COR-L47 (cell line): ENCODE measurements at places on chromosomes 6 and 20.

DNA sequence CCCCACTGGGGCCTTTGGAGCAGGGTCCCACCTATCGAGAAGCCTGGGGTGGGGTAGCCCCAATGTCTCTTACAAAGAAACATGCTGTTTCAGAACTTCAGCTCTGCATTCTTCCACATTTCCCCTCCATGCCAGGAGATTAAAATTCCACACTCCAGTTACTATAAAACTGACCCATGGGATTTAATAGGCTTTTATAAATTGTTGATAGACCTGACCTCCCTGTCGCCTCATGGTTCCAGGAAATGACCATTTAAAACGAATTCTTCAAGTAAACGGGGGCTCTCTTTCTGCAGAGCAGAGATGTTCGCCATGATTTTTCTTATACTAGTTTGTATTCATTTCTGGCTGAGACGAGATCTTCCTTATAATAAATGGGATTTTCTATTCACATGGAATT, 19.3 kb downstream of the RIN2 start:
- no peak for DNase-seq

DNA sequence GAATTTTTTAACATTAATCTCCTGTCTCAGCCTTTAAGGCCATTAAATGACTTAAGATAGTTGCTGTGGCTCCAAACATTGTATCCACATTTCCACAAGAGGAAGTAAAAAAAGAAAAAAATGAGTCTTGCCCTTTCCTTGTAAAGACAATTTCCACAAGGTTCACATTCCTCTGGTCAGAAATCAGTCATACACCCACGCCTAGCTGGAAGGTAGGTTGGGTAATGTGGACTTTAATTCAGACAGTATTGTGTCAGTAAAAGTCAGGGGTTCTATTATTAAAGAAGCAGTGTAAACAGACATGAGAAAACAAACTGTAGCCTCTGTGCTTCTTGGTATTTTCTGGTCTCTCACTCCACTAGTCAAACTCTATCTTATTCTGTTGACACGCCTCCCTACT, 682.0 kb downstream of the GRIK2 start:
- no peak for DNase-seq

- no peak for DNase-seq
Measured at GRCh38 chr6:120960761-120961160, 373.5 kb downstream of the TBC1D32 start.

GRCh38 chr6:41630069-41630468, 8.2 kb upstream of the MDFI start:
- DNase-seq: no peak

- DNase-seq: no peak
Measured at GRCh38 chr20:54611708-54612412, 136.5 kb downstream of the DOK5 start.

DNA sequence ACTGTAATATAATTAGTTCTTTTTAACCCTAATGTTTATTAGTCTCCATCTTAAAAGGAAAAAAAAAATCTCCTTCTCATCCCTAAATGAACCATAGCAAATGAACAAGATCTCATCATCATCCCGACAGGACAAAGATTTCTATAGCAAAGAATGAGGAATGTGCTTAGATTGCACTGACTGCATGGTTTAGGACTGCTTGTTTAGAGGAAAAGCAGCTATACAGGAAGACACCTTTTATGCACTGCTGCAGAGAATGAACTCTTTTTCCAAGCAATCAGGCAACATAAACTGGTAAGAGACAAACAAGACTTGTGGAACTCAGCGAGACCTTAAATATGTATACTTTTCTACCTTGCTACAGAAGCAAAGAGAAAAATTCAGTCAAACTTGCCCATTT, 26.8 kb downstream of the CSNK2A1 start:
- DNase-seq: no peak

DNA sequence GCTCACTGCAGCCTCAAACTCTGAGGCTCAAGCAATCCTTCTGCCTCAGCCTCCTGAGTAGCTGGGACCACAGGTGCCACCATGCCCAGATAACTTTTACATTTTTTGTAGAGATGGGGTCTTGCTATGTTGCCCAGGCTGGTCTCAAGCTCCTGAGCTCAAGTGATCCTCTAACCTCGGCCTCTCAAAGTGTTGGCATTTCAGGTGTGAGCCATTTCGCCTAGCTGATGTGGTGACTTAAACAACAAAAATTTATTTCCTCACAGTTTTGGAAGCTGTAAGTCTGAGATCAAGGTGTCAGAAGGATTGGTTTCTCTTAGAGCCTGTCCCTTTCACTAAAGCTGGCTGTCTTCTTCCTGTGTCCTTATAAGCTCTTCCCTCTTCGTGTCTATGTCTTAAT, 15.0 kb upstream of the JARID2 start:
- no peak for DNase-seq

GRCh38 chr6:146434732-146435390, 108.8 kb upstream of the RAB32 start:
- DNase-seq: no peak

- DNase-seq: no peak
Measured at GRCh38 chr20:61535091-61535490, 283.0 kb downstream of the CDH4 start.

GRCh38 chr6:147262946-147263345, 58.7 kb downstream of the STXBP5 start:
- DNase-seq: no peak

- DNase-seq: no peak
Measured at GRCh38 chr20:20271271-20271670, 96.6 kb upstream of the INSM1 start.

DNA sequence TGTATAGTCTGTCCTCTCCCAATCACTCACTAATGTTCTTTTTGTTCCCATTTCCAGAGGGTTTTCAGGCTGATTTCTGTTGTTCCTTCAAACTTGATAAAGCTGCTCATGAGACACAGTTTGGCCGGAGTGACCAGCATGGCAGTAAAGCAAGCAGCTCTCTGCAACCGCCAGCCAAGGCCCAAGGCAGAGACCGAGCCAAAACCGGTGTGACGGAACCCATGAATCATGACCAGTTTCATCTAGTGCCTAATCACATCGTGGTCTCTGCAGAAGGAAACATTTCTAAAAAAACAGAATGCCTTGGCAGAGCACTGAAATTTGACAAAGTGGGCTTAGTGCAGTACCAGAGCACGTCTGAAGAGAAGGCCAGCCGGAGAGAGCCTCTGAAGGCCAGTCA, 14.8 kb upstream of the RPL7L1 start:
- DNase-seq: no peak

DNA sequence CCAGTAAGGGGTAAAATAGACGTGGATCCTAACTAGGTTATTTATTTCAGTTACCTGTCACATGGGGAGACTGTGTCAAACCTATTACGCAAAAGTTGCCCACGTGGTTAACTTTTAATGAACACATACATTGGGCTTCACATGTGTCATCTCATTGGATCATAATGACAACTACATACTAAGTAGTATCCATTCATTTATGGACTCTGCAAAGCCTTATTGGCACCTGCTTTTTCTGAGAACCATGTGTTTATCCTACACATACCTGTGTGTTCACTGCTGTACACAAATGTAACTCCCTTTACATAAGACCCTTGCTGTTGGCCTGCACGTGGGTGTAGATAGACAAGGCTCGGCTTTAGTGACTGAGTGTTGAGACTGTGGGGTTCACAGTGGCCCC, 5.1 kb downstream of the BPIFA1 start:
- DNase-seq: no peak

- no peak for DNase-seq
Measured at GRCh38 chr6:137783710-137784109, 83.3 kb upstream of the TNFAIP3 start.

DNA sequence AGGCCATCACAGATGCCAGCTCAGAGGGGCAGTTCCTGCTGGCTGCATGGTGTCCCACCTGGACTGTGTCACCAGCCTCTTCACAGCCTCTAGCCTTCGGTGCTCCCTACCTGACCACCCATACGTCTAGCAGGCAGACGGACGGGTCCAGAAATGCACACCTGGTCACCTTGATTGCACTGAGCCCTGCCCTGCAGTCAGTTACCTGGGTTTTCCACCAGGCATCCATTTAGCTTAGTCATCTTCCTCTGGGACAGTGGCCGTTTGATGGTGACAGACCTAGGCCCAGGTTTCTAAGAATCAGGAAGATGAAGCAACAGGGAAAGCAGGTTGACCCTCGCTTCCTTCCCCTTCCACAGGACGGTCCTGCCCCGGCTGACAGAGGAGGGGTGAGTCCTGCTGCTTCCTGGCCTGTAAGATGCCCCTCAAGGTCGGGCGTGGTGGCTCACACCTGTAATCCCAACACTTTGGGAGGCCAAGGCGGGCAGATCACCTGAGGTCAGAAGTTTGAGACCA, 9.8 kb upstream of the BPI start:
- DNase-seq: no peak

GRCh38 chr6:41441598-41442351, 104.4 kb upstream of the FOXP4 start:
- DNase-seq: no peak

GRCh38 chr6:169849396-169849795, 98.0 kb downstream of the ERMARD start:
- no peak for DNase-seq

GRCh38 chr6:30997301-30997700, 13.0 kb upstream of the MUC22 start:
- DNase-seq: no peak

DNA sequence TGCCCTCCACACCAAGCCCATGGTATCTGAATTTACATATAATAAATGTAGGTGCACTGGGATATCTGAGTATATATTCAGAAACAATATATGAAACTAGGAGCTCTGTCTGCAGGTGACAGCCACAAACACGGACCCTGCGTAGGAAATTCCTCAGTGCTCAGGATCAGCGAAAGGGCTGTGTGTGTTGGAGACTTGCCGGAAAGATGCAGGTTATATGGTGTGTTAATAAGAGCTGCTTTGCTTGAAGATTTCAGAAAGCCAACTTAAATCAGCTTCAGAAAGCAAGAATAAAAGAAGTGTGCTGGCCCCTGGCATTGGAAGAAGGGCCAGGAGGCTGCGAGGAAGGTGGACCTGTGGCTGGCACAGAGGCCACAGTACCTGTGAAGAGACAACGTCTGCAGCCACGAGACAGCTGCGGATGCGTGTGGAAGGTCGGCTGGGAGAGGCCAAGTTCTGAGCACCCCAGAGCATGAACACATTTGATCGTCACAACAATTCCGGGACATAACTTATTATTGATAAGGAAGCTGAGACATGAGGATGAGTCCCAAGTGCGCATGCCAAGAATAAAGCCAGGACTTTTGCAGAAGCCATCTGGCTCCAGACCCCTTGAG, 183.2 kb downstream of the DLL1 start:
- no peak for DNase-seq

- no peak for DNase-seq
Measured at GRCh38 chr20:39452583-39453340, 490.6 kb downstream of the DHX35 start.

GRCh38 chr6:42229506-42230119, 12.0 kb upstream of the MRPS10 start:
- DNase-seq: no peak

GRCh38 chr6:44126320-44127149, 717 bp downstream of the MRPL14 start:
- no peak for DNase-seq

- peak; percentile 0 for DNase-seq
Measured at GRCh38 chr6:123393331-123393730, 243.4 kb downstream of the TRDN start.

DNA sequence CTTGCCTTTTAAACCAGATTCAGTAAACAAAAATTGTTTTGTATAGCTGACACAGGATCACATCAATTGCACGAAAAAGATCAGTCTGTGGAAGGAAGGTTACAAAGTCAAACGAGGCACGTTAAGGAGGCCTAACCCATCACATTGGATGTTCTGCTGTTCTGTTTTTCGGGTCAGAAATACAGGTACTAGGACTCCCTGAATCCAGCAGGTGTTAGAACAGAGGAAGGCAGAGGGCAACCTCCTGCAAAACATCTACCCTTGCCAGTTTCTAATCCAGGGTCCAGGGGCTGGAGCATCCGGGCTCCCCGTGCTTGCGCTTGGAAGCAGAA, 64.6 kb downstream of the PLG start:
- DNase-seq: no peak

- DNase-seq: no peak
Measured at GRCh38 chr6:24444588-24444987, 41.9 kb downstream of the MRS2 start.

DNA sequence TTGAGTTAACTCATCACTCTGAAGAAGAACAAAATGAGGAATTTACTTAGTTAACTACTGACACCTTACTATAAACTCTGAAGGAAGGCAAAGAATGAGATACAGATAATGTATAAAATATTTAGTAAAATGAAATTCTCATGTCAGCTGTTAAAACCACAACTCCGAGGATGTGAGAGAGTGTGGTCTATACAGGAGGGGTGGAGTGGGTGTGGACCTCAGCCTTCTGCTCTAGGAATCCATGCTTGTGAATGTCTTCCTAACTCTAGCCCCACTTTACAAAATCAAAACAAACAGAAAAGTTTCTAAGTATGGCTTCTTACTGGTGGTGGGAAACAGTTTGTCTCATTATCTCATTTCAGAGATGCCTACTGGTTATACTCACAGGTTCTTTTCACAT, 14.2 kb downstream of the PPP1R14C start:
- DNase-seq: no peak

DNA sequence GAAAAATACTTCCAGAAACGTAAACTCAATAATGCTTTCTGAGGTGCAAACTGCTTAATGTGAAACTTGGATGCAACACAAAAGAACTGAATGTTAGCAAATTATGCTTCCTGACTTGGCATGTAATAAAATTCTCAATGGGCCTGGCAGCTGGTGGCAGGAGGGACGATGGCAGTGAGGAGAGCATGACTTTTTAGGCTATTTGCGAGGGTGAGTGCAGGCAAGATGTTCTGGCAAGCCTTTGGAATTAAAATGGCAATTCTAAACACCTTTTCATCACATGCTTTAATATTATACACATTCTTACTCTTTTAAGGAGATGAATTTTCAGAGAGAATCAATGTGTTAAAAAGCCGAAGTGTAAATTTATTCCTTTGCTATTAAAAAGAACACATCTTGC, 224.8 kb upstream of the CDH4 start:
- DNase-seq: no peak

- no peak for DNase-seq
Measured at GRCh38 chr6:132569170-132569569, 952 bp upstream of the TAAR6 start.

DNA sequence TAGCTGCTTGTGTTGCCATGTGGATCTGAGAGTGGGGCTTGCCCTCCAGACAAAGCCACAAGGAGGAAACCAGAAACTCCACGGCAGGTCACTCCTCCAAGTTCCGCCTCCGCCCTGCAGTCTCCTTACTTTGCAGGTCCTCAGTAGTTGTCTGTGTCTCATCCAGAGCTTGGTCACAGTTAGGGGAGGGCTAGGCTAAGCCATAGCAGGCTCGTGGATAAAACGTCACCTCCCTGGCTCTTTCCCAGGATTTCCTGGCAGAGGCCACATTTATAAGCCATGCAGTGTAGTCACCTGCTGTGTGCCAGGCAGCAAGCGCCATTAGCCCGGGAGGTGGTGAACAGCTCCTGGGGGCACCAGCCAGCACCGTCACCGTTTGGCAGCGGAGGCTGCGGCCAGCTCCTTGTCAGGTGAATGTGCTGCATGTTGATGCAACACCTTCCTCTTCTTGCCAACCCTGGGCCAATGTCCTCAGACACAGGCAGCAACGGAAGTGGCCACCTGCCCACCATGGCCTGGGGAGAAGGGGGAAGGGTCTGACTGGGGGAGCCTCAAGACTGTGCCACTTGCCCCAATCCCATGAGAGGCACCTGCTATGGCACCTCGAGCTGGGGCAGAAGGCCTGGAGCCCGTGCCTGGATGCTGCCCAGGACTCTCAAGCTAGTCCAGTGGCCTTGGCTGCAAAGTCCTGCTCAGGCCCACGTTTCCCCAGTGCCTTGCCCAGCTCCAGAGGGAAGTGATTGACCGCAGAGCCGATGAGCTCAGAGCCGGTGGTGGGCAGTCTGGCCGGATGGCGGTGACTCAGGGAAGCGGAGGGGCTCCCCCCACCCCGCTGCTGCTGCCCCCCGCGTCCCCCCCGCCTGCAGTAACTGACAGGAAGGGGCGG, 39.0 kb upstream of the SLCO4A1 start:
- DNase-seq: peak; percentile 94
